ENCODE measurements at places on chromosomes 12 and 14. TPM values are rescaled to one million over a fixed set of nuclear protein-coding genes. Genes with fewer than 3 reads are reported as not detected.

The JAG2 gene
- total RNA-seq, result 13.0 TPM

The ACSM4 gene
- 1.9 TPM for total RNA-seq

The KLRG1 gene
- 3.2 TPM for total RNA-seq

The KCNH5 gene
- 0.21 TPM for total RNA-seq

All from H7 (cell line).